ENCODE measurements at places on chromosomes 11 and 22.
A peak's percentile ranks its signal among the peaks of the same experiment; 100 is the strongest.

- ATAC-seq, result peak; percentile 43
Measured at GRCh38 chr22:25563761-25564319, 635 bp upstream of the GRK3 start.

- ATAC-seq, result no peak
Measured at GRCh38 chr22:28939394-28939793, 56.0 kb downstream of the ZNRF3 start.

DNA sequence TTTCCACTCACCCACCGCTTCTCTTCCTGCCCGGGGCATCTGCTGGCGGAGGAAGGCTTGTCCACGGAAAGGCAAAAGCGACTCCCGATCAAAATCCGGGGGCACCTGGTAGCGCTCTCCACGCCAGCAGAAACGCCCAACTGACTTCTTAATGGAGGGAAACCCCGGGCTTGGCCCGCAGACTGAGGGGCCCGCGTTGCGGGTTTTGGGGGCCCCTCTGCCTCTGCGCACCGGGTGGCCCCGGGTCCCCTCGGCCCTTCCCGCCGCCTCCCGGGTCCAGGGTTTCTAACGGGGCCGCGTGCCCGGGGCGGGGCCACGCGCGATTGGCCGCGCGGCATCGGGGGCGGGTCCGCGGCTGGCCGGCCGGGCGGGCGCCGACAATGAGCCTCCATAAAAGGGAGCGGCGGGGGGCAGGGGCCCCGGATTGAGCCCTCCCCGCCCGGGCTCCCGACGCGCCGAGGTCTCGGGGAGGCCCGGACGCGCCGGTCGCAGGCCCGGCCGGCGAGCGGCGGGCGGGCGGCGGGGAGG, at the start of gene SPINDOC:
Gene SPINDOC (plus strand): TSS at position 422 of the 528 bp plus-strand sequence. CDS start 231 bp downstream, outside the sequence.
- ATAC-seq, result peak; percentile 87

- peak; percentile 98 for ATAC-seq
Measured at GRCh38 chr11:73625696-73626318, 20.6 kb upstream of the PLEKHB1 start.

- ATAC-seq, result no peak
Measured at GRCh38 chr11:559712-560304, 730 bp downstream of the LMNTD2 start.

GRCh38 chr11:2091786-2092463, 47.3 kb downstream of the IGF2 start:
- no peak for ATAC-seq

DNA sequence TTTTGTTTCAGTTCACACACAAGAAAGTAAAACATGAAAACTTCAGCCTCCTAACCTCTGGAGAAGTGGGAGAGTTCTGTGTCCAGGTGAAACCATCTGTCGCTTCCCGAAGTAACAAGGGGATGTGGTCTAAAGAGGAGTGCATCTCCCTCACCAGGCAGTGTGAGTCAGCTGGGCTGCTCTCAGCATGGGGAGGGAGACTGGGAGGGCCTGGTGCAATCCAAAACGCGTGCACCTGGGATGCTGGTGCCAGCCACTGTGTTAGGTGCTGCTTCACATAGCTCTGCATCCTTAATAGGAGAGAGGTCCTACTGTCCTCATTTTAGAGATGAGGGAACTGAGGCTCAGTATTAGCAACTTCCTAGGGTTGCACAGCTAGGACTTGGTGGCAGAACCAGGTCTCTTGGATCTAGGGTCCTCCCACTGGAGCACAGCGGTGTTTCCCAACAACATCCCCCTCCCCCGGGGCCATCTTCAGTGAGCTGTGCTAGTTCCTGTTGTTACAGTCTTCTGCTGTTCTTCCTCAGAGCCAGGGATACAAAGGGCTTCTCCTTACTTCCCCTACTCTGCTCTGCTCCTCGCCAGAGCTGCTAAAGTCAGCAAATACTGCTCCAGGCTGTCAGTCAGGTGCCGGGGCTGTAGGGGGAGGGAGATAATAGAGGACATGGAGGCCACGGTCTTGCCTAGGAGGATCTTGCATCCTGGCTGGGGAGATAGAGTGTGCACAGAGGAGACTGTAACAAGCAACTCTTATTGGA, 8.0 kb downstream of the IL10RA start:
- no peak for ATAC-seq

DNA sequence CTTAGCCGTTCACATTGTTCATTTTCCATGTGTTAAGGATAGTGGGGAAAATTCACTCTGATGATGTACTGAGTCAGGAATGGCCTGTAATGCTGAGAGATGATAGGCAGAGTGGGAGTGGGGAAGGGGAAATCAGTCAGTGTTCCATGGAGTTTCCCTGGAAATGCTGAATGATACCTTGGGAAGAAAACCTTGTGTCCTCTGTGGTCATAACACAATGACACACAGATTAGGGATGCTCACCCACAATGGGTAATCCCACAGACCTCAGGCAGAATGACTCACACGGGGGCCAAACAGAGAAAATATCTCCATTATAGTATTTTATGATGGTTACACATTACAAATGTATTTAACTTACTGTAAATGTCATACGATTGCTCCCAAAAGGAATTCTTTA, 118.0 kb downstream of the SNX19 start:
- peak; percentile 86 for ATAC-seq

DNA sequence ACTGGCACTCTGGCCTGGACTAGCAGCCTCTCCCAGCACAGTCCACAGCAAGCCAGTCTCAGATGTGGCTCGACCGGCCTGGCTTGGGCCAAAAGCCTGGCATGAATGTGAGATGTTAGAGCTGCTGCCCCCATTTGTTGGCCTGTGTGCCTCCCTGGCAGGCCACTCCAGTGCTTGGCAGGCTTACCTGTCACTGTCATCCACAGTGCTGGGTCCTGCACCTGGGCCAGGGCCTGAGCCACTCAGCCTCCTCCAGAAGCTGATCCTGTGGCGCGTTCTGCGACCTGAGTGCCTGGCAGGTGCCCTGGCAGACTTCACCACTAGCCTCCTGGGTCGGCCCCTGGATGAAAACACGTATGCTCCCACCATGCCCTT, 36.1 kb downstream of the RRP8 start:
- ATAC-seq, result no peak

DNA sequence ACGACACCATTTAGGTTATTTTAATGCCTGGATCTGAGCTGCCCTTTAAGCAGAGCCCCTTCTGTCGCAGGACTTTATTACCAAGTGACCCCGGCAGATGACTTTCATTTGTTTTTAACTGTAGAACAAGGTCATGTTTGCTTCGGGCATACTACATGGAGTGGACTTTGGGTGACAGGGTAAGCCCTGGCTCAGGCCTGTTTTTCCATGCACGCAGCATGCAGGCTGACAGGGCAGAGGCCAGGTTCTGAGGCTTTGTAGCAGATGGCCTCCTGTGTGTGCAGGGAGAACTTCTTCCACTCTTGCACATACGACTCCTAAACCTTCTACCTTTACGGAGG, 50.5 kb downstream of the SNX19 start:
- no peak for ATAC-seq

GRCh38 chr11:128196235-128196634, 391.1 kb downstream of the ETS1 start:
- ATAC-seq, result no peak

- ATAC-seq, result peak; percentile 75
Measured at GRCh38 chr11:7019500-7020182, 505 bp downstream of the ZNF214 start.

GRCh38 chr11:68373815-68374501, 61.6 kb downstream of the LRP5 start:
- ATAC-seq, result peak; percentile 67

DNA sequence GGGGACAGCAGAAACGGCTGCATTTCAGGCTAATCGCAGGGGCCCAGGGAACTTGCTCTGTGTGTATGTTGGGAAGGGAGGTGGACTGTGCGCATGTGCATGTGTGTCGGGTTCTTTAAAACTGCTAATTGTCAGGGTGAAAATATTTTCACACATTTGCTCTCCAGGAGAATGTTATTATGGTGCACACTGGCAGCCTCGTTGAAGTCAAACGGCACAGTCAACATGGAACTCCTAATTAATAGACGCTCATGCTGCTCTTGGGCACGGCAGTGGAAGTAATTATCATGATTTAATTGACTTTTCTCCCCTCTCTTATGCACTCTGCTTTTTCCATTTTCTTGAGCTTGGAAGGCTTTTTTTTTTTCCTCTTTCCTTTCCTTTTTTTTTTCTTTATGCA, 92.6 kb downstream of the TSPAN18 start:
- ATAC-seq, result no peak

DNA sequence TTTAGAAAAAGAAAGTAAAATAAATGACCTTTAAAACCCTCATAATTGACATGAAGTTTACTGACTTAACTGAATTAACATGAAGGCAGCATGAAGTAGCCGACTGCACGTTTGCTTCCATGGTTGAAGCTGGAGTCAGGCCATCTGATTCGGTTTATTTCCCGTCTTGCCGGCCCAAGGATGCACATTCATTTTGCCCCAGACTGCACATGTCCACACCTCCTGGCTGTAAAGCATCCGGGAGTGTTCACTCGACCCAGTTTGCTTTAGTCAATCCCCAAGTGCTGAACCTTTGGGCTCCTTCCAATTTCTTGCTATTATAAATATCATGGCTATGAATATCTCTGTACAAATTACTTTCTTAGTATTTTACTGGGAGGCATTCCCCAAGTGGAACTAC, 17.7 kb upstream of the TUB start:
- peak; percentile 36 for ATAC-seq

DNA sequence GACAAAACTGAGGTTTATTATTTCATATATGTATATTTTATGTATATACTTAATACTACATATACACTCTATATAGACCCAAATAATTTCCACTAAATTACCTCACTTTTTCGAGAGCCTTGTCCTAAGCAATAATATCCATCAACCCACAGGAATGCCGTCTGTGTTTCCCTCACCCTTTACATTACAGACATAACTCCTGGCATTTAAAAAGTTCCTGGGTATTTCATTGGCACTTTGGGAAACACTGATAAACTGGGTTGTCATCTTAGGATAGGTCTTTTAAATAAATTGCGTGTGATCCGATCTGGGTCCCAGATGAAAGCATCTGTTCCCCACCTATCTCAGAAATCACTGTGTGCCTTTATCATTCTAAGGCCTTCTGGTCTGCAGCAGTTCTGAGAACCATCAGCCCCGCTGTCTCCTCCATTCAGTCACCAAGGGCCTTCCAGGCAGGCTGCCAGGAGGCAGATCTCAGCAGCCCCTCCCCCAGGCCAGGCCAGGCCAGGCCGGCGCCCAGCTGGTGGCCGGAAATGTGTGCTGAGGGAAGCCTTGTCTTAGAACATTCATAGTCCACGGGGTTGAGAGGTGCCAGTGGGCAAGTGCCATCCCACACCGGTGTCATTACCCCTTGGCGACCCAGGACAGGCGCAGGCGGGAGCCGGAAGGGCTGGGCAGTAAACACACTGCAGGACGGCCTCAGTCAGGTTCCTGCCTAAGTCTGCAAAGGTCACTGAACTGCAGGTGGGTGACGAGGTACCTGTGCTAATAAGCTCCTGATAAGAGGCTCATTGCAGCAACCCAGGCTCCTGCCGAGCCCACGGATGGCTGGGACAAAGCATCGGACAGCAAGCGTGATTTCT, 3.3 kb downstream of the FGF19 start:
- peak; percentile 92 for ATAC-seq

DNA sequence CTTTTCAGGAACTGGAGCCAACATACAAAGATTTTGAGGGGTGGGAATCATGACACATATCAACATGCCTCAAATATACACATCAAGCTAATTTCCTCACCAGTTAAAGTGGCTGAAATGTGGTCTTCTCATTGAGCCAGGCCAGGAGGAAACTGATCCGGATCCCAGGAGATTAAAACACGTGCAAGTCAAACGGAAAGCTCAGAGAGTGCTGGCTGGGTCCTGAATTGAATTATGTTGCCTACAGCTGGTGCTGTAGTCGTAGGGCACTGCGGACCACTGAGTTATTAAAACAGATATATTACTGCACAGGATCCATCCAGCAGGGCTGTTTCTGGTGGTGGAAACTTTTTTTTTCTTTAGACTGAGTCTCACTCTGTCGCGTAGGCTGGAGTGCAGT, 14.1 kb upstream of the WNT7B start:
- no peak for ATAC-seq

GRCh38 chr22:49963647-49964026, 3.1 kb downstream of the PIM3 start:
- no peak for ATAC-seq

GRCh38 chr11:109388982-109389381, 33.0 kb upstream of the C11orf87 start:
- ATAC-seq, result no peak

DNA sequence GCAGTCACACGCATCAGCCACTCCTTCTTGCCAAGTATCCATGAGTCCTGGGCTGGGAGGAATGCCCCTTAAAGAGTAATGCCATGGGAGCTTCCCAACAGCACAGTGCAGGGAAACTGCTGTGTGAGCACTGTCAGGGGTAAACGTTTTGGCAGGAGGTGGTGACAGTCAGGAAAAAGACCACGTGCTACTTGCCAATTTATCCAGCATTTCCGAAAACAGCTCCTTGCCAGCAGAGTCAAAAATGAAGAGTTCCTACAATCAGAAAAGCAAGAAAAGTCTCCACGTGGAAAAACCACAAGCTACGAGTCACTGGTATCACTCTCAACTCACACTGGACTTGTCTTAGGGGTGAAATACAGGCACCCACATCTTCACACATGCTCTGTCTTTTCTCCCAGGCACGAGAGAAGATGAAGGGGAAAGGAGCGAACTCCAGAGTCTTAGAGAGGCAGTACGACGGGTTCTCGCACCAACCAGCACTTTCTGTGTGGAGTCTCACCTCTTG, 9.9 kb downstream of the IFT27 start:
- ATAC-seq, result no peak

DNA sequence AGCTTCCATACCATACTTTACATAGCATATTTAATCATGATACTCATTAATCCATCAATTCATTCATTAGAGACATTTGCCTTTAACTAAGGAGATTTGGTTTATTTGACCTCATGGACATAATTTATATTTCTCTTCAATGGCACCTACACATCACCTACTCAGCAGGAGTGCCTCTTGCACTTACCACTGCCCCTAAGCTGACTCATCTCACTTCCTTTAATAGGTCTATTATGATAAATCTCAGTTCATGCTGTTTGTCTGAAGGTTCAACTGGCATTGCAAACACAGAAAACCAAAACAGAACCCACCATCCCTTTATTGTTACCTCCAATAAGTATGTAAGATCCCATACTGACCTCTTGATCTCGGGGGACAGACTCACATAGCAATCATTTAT, 186.7 kb downstream of the LUZP2 start:
- no peak for ATAC-seq

DNA sequence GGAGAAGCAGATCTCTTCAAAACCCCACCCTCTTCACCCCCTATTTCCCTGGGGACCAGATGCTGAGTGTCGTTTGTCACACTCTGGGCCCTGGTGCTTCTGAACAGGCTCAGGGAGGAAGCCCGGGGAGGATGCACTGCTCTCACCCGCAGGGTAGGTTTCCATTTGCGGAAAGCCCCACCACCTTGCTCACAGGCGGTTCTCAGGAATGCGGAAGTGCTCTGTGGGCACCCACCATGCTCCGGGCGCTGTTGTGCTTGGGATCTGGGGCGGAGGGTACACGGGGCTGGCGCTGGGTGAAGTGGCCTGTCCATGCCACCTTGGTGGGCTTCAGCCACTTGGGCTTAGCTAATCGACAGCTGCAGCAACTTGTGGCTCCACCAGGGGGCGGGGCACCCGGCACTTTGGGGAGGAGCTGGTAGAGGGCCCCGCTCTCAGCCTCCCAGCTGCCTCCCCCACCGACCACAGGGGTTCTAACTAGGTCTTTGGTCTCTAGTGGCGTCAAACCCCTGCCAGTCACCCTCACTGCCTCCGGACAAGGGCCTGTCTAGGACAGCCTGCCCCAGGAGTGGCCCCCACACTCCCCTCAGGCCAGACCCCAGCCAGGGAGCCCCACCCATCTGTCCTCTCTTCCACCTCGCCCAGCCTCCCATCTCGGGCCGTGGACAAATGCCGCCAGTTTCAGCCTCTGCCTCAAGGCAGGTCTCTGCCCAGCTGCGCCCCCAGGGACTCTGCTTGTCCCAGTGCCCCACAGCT, 7.4 kb downstream of the NDUFV1 start:
- peak; percentile 81 for ATAC-seq

GRCh38 chr11:110092515-110093406, at the start of gene ZC3H12C:
TSS of gene ZC3H12C (plus strand) at chr11:110093392. CDS start at chr11:110093412, 20 bp downstream.
- peak; percentile 85 for ATAC-seq

All from SK-N-SH treated with all-trans-retinoic acid at 6 μM for 48 hours (cell line).